CD4-positive, alpha-beta T cell treated with Interleukin-12 subunit alpha and Interleukin-12 subunit beta, for 1 hour (primary cell): ENCODE measurements at places on chromosomes 16 and 17.
A peak's percentile ranks its signal among the peaks of the same experiment; 100 is the strongest.

GRCh38 chr16:69319826-69320739 lies 8.9 kb downstream of the VPS4A start:
- no peak for DNase-seq

GRCh38 chr17:74637926-74638325 lies 14.4 kb upstream of the CD300E start:
- no peak for DNase-seq

GRCh38 chr16:84061236-84061819 lies 18.7 kb upstream of the SLC38A8 start:
- DNase-seq: no peak

DNA sequence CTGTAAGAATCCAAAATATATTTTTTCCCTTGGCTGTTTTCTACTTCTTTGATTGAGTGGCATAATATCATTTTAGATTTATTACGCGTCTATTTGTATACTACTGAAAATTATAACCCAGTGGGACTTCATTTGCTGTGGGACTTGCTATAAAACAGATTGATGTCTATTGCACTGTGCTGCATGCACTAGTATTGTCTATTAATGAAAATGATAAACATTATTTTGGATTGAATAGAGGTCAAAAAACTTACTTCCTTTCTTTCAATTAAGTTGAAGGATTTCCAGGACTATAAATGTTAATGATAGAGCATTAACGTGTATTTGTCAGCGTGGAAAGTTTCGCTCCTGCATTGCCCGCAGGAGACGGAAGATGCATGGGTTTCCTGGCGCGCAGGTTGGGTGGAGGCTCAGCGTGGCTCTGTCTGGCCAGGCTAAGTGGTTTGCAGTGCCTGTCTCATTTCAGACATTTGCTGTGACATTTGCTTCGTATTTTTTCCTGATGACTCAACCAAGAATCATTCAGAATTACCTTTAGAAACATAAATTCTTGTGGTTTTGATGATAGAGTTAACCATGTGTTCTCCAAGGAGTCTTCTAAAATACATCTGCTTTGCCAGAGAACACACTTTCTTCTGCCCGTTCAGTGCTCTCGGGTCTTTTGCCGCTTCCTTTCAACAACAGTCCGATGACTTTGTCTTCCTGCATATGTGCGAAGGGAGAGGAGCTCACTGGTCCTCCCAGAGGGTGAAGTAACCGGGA lies 216.7 kb downstream of the RPTOR start:
- DNase-seq: peak; percentile 67

GRCh38 chr17:44132275-44132821 lies 8.9 kb upstream of the HDAC5 start:
- DNase-seq: no peak

GRCh38 chr17:37088913-37089312 lies 140.2 kb downstream of the AATF start:
- no peak for DNase-seq

- DNase-seq: no peak
These were observed 61.9 kb upstream of the GSE1 start for GRCh38 chr16:85550953-85551924.

- no peak for DNase-seq
These were observed 78.1 kb downstream of the GP2 start for GRCh38 chr16:20249211-20249610.

GRCh38 chr16:68823401-68824135 lies 19.8 kb upstream of the TANGO6 start:
- DNase-seq: no peak

GRCh38 chr16:31145398-31145990 lies 4.4 kb downstream of the PRSS36 start:
- DNase-seq: no peak

- DNase-seq: no peak
These were observed 6.7 kb upstream of the C17orf107 start for GRCh38 chr17:4892499-4893221.

GRCh38 chr16:27413956-27414355 lies 12.0 kb downstream of the IL21R start:
- DNase-seq: no peak

GRCh38 chr16:19118938-19119431 lies 5.2 kb downstream of the ITPRIPL2 start:
- DNase-seq: no peak

DNA sequence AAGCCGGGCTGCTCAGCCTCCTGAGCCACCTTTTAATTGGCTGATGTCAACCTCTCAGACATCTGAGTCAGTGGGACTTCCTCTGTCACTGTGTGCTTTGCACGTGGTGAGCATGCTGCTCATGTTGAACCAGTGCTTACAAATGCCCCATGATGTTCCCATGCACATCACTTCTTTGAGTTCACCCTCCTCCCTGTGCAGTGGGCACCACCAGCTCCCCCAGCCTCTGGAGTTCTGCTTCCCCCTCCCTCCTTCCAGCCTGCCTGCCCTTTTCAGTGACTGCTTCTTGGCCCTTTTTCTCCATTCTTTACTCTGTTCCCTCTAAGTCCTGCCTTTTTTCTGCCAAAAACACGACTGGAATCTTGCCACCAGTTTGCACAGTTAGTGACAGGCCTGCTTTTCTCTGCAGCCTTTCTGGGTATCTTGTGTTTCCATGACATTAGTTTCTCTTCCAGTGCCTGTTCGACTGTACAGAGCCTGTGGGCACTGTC lies 41.6 kb downstream of the USP10 start:
- DNase-seq: no peak

DNA sequence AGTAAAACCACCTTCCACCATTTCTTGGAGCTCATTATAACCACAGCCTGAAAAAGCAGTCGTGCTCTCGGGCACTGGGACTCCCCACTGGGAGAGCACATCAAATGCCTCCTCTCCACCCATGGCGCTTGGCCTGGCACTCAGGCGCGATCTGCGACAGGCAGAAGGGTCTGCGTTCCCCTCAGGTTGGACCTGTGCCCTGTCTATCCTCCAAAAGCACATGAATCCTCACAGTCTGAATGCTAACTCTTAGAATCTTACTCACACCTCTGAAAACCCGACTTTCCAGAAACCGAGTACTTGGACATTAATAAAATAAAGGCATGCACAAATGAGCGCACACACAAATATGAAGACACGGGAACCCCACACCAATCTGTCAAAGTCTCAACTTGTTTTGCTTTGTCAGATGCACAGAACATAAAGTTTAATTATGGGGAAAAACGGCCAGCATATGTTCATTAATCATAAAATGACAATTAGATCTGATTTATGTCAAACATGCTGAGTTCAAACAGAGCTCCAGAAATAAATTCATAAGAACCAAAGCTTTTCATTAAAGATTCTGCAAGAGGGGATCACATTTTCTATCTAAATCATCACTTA lies 20.5 kb upstream of the FAAP100 start:
- no peak for DNase-seq

GRCh38 chr17:80616705-80617104 lies 72.1 kb downstream of the RPTOR start:
- DNase-seq: no peak

- DNase-seq: no peak
These were observed 71.5 kb upstream of the MPHOSPH6 start for GRCh38 chr16:82241469-82242052.

GRCh38 chr17:57121308-57122042 lies 36.4 kb downstream of the AKAP1 start:
- DNase-seq: no peak

DNA sequence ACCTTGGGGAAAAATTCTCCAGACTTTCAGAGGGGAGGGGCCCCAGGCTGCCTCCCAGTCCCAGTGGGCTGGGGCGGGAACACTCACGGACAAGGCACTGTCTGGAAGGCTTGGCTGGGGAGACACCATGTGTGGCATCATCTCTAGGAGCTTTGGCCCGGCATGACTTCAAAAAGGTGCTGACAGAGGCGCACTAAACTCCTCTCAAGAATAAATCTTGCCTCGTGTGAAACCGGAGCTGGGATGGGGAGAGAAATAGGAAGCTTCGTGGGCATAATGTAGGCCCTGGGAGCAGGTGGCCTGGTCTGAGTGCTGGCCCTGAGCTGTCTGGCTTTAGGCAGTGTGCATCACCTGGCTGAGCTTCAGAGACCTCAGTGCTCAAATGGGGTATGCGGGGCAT lies 5.7 kb downstream of the WSCD1 start:
- DNase-seq: no peak

- no peak for DNase-seq
These were observed 71.9 kb downstream of the ENGASE start for GRCh38 chr17:79146562-79146961.

- no peak for DNase-seq
These were observed 10.2 kb downstream of the CYB561 start for GRCh38 chr17:63435681-63436522.

- DNase-seq: no peak
These were observed 7.7 kb upstream of the TMEM235 start for GRCh38 chr17:78223765-78224164.

- no peak for DNase-seq
These were observed 6.7 kb downstream of the ITGA3 start for GRCh38 chr17:50062293-50063243.

DNA sequence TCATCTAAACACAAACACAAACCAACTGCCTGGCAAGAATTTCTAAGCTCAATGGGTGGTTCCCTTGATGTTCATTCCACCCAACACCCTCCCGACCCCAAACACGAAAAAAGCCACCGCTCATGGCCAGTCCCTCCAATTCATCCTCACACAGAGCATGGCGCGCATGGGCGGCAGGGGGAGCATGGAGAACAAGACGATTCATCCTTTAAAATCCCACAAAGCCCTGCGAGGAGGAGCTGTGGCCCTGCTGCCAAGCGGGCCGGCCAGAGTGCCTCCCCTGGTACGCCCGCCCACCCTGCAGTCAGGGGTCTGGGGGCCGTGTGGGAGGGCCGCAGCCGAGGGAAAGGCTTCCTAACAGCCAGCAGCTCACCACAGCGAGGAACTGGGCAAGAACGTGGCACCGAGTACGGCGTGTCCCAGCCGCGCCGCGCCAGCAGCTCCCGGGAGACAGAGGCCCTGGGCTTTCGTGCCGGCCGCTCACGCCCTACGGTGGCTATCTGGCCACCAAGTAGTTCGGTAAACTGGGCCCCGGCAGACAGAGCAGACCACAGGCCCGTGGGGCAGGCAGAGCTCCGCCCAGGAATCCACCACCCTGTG lies 60.9 kb downstream of the KLHDC4 start:
- DNase-seq: no peak

- no peak for DNase-seq
These were observed 4.1 kb downstream of the MGAT5B start for GRCh38 chr17:76872221-76872873.

DNA sequence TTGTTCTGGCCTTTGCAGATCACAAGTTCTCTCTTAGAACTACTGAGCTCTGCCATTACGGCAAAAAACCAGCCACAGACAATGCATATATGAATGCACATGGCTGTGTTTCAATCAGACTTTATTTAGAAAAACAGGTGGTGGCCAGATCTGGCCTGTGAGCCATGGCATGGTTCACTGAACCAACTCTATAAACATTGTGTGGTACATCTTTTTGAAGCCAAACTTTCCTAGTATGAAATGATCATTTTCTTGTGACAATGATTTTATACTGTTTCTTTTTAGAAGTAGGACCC lies 65.9 kb upstream of the AMZ2 start:
- DNase-seq: no peak
